ENCODE measurements at places on chromosomes 12 and 14.

DNA sequence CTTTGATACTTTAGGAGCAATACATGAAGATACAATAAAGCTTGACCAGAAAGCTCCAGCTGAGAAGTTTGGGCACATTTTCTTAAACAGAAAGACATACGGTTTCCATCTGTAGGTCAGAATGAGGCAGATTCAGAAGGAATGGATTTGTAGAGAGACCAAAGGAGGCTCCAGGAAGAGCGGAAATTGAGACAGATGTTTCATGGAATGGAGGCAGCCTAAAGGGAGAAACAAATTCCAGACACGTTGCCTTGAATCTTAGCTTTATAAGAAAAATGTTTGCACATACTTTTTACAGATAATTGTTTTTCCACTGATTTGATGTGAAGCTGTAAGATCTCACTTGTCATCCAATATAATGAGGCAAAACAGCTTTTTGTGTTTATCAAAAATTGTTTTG, 24.8 kb downstream of the EPYC start:
- no peak for DNase-seq

- no peak for DNase-seq
Observed at GRCh38 chr12:16564675-16565074, 41.3 kb downstream of the LMO3 start.

DNA sequence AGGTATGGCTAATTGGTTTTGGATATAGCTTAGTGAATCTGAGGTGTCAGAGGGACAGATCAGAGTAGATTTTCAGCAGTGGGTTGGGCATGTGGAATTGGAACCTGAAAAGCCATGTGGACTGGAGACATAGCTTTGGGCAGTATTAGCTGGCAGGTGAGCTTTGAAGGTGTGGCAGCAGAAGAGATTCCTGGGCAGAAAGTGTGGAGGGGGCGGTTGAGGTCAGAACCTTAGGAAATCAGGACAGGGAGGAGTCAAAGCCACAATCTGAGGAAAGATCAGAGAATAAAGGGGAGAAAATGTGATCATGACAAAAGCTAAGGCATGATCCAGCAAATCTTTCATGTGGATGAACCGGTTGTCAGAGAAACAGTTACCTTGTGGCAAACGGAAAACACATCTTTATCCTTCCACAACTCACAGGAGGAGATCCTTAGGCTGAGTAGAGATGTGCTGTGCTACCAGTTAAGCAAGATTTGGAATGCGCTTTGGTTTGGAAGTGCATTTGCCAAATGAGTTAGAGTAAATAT, 56.4 kb downstream of the PTGER2 start:
- DNase-seq, result no peak

- no peak for DNase-seq
Observed at GRCh38 chr12:116931665-116932064, 20.9 kb downstream of the FBXW8 start.

GRCh38 chr14:50501642-50502041, 30.7 kb downstream of the MAP4K5 start:
- DNase-seq, result no peak

DNA sequence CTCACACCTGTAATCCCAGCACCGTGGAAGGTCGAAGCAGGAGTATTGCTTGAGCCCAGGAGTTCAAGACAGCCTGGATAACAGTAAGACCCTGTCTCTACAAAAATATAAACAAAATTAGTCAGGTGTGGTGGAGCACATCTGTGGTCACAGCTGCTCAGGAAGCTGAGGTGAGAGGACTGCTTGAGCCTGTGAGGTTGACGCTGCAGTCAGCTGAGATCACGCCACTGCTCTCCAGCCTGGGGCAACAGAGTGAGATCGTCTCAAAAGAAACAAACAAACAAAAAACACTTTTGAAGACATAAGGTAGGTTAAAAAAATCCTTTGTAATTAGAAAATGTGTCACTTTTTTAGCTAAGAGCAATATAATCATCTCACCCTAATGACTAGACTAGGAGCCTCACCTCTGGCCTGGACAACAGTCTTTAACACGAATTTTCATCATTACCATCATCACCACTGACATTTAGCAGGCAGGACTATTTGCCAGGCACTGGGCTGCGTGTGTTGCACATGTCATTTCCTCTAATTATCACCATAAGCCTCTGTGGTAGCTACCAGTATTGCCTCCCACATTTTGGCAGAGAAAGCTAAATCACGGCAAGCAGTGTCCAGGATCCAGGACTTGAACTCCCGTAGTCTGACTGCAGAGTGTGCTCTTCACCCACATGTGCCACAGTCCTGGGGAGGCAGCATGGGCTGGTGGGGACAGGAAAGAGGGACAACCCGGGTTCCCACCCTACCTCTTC, 4.6 kb upstream of the SYCP3 start:
- DNase-seq, result no peak

DNA sequence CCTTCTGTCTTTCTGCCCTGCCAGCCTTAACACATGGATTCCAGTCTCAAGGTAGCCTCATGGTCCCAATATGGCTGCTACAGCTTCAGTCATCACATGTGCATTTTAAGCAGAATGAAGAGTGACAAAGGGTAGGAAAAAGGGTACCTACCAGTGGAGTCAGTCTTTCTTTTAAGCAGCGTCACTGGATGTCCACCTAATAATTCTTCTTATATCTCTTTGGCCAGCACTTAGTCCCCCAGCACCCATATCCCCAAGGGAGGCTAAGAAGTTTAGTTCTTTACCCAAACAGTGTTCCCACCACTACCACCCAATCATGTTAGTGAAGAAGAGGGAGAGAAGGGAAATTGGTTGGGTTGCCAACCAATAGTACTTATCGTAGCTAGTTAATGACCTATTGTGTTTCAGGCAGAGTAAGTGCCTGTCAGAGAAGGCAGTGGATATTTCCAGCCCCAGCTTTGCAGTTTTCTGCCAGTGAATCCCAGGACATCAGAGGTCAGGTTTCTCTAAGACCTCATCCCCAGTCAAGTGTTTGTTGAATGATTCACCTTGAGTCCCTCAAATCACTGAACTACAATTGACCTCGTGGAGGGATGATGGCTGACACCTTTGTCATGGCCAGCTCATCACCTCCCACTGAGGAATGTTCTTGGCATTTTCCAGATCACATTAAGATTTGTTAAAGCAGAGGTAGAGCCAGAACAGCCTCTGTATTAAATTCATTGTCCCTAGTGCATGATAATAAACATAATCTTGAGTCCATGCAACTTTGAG, 250.9 kb upstream of the CRY1 start:
- no peak for DNase-seq

DNA sequence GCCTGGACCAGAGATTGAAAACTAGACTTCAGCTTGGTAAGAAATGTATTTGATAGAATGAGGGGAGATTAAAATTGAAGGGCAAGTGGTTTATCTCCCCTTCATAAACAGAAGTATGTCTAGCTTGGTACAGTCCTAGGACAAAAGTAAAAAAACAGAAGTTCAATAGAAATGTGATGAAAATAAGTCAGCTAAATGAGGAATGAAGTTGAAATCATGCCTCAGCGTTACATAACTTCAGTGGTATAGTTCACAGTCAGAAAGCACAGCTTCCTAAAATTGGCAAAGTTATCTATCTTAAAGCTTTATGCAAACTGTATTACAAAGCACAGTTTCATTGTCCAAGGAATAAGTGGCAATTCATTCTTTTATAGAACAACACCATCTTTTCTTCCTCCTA, 90.2 kb upstream of the SYT10 start:
- DNase-seq, result no peak

DNA sequence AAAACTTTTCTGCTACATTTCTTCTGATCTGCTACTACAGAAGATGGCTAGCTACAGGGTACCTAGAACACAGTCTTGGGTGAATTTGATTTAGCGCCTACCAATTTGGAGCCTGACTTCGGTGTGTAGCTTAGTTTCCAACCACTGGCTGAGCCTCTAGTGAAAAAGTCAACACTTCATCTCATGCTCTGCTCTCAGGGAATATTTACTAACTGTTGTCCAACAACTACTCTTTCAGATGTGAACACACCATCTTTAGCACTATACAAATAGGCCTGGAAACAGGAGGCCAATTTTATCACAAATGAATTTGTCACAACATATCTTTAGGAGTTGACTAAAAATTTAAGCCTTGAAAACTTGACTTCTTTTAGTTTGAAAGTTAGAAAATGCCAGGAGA, 167.9 kb downstream of the NELL2 start:
- no peak for DNase-seq

DNA sequence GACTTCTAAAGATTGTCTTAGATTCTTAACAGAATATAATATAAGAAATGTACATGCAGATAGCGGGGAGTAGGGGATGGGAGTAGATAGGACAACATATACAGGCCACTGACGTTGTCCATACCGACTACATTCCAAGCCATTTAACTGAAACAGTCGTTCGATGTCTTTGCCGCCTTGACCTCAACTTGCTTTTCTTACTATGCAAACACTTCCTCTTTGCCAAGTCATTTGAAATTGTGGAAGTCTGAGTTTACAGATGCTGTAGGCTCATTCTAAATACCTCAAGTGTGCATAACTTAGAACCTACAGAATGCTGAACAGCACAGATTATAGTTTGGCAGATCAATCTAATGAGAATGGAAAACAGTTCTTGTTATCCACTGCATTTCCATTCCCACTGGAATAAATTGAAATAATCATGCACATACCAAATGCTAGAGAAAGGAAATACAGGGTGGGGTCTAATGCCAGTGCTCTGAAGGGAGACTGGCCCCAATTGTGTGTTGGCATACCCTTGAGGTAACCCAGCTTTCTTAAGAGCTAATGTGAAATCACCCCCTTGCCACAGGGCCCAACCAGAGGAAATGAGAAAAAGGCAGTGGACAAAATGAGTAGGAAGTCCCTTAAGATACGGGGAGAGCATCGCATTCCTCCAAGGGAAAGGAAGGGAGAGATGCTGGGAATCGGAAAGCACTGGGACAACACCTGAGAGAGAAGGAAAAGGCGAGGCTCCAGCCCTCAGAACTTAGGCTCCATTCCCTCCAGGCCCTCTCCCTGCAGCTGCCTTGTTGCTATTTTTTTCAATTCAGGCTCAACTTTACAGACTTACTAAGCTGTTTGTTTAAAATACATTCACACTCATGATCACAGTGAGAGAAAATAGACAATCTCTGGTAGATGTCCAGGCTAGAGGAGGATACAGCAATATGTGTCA, 380.9 kb upstream of the TMTC1 start:
- DNase-seq, result no peak

DNA sequence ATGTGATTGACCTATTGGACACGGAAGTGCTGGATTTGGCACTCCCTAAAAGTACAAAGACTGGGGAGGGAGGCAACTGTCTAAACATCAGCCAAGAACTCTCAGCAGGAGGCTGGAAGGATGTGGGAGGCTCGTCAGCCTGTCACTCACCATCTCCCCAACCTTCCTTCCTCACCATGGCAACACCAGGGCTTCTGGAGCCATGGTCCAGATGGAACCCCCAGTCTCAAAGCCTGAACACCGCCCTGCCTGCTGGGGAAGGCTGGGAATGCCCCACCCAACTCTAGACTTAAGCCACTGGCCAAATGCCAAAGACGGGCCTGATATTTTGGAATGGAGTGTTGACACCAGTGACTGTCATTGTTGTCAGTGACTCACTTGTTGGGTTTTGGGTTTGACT, 55.3 kb downstream of the GALNT16 start:
- peak; percentile 39 for DNase-seq

GRCh38 chr12:49260166-49260565, 4.7 kb upstream of the TUBA1C start:
- DNase-seq, result no peak

GRCh38 chr14:72830786-72831594, 62.9 kb downstream of the DPF3 start:
- no peak for DNase-seq

DNA sequence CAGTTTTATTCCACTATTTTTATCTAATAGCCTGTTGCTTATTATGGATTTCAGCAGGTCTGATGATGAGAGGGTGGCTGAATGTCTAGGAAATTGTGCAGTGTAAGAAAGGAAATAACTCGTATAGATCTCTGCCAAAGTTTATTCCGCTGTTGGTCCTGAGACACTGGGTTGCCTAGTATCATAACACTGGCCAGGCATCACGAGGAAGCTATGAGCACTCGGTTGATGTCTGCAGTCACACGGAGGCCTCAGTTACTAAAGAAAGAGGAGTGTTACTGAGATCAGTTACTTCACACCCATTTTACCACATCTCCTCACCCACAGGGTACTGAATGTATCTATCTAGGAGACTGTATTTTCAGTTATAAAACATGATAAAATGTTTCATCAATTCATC, 21.9 kb downstream of the BHLHE41 start:
- DNase-seq, result no peak

- peak; percentile 59 for DNase-seq
Observed at GRCh38 chr12:96886998-96887677, 19.9 kb upstream of the NEDD1 start.

- DNase-seq, result no peak
Observed at GRCh38 chr14:31880935-31881334, 196.2 kb upstream of the ARHGAP5 start.

DNA sequence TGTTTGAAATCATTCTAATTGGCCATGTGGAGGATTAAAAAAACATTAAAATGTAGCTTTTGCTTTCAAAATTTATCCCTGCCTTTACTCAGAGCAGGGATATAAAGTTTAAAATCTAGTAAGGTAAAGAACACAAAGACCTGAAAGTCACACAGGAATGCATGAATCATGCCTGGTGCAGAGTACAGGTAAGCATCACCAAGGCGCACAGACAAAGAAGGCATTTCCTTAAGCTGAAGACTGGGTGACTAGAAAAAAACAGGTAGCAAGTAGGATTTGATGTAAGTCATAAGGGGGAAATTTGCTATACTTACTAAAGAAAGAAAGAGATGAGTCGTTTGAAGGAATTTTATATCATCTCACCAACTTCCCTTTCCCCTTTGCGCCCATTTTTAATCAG, 405.6 kb downstream of the GXYLT1 start:
- DNase-seq, result no peak

DNA sequence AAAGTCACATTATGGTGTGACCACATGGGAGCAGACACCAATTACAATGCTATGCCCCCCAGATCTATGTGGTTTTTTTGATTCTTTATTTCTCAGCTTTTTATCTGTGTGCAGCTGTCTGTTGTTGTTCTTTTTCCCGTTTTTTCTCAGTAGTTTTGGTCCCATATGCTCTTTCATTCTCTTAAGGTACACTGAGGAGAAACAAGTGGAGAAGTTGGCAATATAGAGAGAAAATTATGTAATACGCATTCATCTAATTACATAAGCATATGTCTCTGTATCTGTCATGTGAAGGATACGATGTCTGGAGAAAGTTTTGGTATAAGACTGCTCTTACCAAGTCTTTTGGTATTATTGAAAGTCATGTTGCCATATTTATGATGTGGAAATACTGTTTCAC, 819.0 kb downstream of the NRXN3 start:
- DNase-seq, result no peak

- no peak for DNase-seq
Observed at GRCh38 chr12:82723093-82723492, 36.4 kb downstream of the TMTC2 start.

- peak; percentile 88 for DNase-seq
Observed at GRCh38 chr12:10212739-10213131, at the start of gene GABARAPL1. Gene GABARAPL1, plus strand, starts transcription at chr12:10212877. Its CDS starts 253 bp downstream, at chr12:10213130.

All from Ammon's horn (tissue), 1 donor.